IMR-90 (cell line): ENCODE measurements at places on chromosomes 16 and 17. TPM values are rescaled to one million over a fixed set of nuclear protein-coding genes. Genes with fewer than 3 reads are reported as not detected.

FAHD1 gene
- total RNA-seq = 85.8 and 85.9 TPM in 2 replicates

MEFV gene
- not detected in 2 replicates for total RNA-seq

MT4 gene
- total RNA-seq = not detected in 2 replicates

SHISA6 gene
- not detected in 2 replicates for total RNA-seq

BRICD5 gene
- total RNA-seq = 0.18 and 0.28 TPM in 2 replicates

ADAT1 gene
- total RNA-seq = 36.7 and 52.9 TPM in 2 replicates

CTRB2 gene
- not detected in 2 replicates for total RNA-seq

RNF43 gene
- under 0.01 TPM in 2 replicates for total RNA-seq

SLFN12L gene
- total RNA-seq = under 0.01 and 0.18 TPM in 2 replicates

ROGDI gene
- total RNA-seq = 13.6 and 14.2 TPM in 2 replicates

TP53TG3 gene
- total RNA-seq = not detected in 2 replicates

KRT33A gene
- total RNA-seq = not detected in 2 replicates

KRT15 gene
- total RNA-seq = 2.9 and 3.6 TPM in 2 replicates

SMIM36 gene
- total RNA-seq = not detected in 2 replicates

CYGB gene
- total RNA-seq = 1.3 and 1.7 TPM in 2 replicates

TMEM235 gene
- not detected in 2 replicates for total RNA-seq

STX1B gene
- total RNA-seq = 3.9 TPM in 2 replicates

AARSD1 gene
- 55.0 and 58.9 TPM in 2 replicates for total RNA-seq

RGS11 gene
- total RNA-seq = under 0.01 TPM in 2 replicates
